ENCODE measurements at places on chromosomes 2 and 18. TPM values are rescaled to one million over a fixed set of nuclear protein-coding genes. Genes with fewer than 3 reads are reported as not detected.

RAD51AP2 gene
- not detected for total RNA-seq

GRCh38 chr2:152189622-152190495 lies 14.3 kb upstream of the STAM2 start:
- no peak overlapping the region for H3K4me3 ChIP-seq
- H3K36me3 ChIP-seq, result peaks cover 2% of the 10 kb centered on the region
- H3K27ac ChIP-seq, result peak overlapping the region; percentile 1

DNA sequence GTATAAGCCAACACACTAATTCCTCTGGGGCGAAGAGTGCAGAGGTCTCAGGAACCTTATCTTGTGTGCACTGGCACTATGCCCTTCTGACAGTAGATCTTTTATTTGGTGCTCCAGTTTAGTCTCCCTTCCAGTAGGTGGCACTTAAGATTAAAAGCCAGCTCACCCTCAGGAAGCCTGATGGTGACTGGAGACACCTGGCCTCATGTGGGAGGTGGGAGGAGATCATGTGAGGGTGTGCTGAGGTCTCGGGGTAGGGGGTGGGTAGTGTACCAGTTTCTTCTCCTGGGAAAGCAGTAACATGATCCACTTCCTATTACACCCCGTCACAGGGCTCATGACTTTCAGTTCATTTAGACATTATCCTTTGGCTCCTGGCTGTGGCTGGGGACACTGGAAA lies 654.9 kb downstream of the ADCYAP1 start:
- no peaks in the 10 kb centered on the region for H3K4me1 ChIP-seq
- H3K27me3 ChIP-seq, result no peaks in the 10 kb centered on the region
- DNase-seq, result no peak
- no peak overlapping the region for H3K27ac ChIP-seq
- H3K4me3 ChIP-seq, result no peak overlapping the region

DNA sequence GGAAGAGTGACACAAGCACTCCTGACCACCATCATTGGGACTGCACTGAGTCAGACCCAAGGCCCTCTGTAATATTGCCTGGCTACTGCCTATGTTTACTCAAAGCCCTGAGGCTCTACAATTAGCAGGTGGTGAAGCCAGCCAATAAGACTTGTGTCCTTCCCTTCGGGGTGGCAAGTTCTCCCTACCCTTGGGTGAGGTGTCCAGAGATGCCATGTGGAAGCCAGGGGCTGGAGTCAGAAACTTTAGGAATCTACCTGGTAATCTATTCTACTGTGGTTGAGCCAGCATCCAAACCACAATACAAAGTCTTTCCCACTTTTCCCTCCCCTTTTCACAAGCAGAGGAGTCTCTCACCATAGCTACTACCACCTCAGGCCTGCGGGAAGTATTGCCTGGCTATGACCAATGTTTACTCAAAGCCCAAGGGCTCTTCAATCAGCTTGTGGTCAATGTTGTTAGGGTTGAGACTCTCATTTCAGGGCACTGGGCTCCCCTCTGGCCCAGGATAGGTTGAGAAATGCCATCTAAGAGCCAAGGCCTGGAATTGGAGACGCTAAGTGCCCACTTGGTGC lies 17.6 kb downstream of the DHRS9 start:
- no peak overlapping the region for H3K4me3 ChIP-seq
- H3K36me3 ChIP-seq, result peaks cover 2% of the 10 kb centered on the region
- no peak for DNase-seq
- no peak overlapping the region for H3K27ac ChIP-seq
- no peaks in the 10 kb centered on the region for H3K4me1 ChIP-seq

DNA sequence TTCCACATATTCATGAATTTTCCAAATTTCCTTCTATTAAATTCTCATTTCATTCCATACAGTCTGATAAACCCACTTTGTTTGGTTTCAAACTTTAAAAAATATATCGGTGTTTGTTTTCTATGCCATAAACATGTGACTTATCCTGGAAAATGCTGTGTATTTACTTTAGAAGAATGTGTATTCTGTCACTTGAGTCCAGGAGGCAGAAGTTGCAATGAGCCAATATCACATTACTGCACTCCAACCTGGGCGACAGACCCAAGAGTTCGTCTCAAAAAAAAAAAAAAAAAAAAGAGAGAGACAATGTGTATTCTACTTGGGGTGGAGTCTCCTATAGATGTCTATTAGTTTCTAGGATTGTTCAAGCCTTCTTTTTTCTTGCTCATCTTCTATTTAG lies 31.8 kb downstream of the MBD5 start:
- peaks cover 10% of the 10 kb centered on the region for H3K4me1 ChIP-seq
- H3K27ac ChIP-seq, result no peak overlapping the region
- H3K27me3 ChIP-seq, result no peaks in the 10 kb centered on the region
- H3K36me3 ChIP-seq, result peaks cover 4% of the 10 kb centered on the region

GRCh38 chr2:141195087-141195486 lies 935.7 kb downstream of the LRP1B start:
- DNase-seq, result no peak
- no peaks in the 10 kb centered on the region for H3K36me3 ChIP-seq
- H3K4me3 ChIP-seq, result no peak overlapping the region

CCT4 gene
- total RNA-seq, result 96.6 TPM

DNA sequence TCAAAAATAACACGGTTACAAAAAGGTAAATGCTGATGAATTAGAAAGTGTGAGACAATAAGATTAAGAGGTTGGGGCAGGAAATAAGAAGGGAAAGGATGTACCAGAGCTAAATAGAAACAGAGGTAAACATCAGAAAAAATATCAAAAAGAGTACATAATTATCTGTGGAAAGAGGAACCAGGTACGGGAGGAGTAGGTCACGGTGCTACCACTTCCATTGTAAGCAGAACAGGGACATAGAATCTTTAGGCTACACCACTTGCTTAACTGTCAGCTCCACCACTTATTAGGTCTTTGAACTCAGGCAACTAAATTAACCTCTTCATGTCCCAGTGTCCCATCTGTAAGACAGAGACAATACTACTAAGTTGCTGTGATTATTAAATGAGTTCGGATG lies 350.3 kb downstream of the LRATD1 start:
- no peak for DNase-seq
- H3K27me3 ChIP-seq, result peaks cover 35% of the 10 kb centered on the region
- H3K36me3 ChIP-seq, result no peaks in the 10 kb centered on the region
